ENCODE measurements at places on chromosomes 12 and 14.

DNA sequence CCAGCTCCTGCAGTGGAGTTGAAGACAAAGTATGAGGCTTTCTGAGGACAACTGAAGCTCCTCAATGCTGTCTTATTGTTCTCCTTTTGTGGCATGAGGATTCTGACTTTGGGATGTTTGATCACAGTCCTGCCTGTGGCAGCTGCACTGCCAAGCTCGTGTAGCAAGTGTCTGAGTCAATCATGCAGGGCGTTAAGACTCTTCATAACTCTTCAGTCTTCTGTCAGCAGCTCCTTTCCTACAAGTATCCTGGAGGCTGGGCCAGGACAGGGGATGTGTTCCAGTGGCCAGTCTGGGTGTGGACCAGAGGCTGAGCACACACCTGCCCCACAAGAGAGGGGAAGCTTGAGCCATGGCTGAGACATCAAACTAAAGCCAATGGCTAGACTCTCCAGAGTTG, 94.3 kb downstream of the PELI2 start:
- no peaks in the 10 kb centered on the region for H3K27me3 ChIP-seq
- no peak for DNase-seq
- no peak overlapping the region for H3K4me3 ChIP-seq
- no peaks in the 10 kb centered on the region for H3K4me1 ChIP-seq

GRCh38 chr14:62003701-62004100, 241.5 kb downstream of the SNAPC1 start:
- H3K27me3 ChIP-seq = no peaks in the 10 kb centered on the region
- no peaks in the 10 kb centered on the region for H3K36me3 ChIP-seq
- no peak overlapping the region for H3K4me3 ChIP-seq
- no peak overlapping the region for H3K27ac ChIP-seq
- DNase-seq = no peak

GRCh38 chr14:95496690-95497259, 19.7 kb downstream of the SYNE3 start:
- H3K36me3 ChIP-seq = peaks cover 17% of the 10 kb centered on the region
- no peak overlapping the region for H3K4me3 ChIP-seq
- H3K27ac ChIP-seq = no peak overlapping the region
- peaks cover 29% of the 10 kb centered on the region for H3K4me1 ChIP-seq

DNA sequence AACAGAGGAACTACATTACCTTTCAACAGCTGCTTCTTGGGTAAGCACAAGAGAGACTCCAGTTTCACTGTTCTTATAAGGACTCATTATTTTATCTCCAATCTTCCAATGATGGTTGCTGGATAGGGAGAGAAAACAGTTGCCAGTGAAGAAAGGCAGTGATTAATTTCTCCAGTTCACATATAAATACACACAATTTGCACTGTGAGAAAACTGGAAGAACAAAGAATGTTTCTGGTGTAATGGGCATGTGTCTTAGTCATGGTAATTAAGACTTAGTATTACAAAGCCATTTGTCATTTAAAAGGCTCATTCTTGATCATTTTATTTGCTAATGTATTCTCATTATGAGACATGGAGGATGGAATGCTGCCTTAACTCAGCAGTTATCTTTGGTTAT, 78.0 kb upstream of the FAR2 start:
- H3K27ac ChIP-seq = no peak overlapping the region
- H3K4me1 ChIP-seq = no peaks in the 10 kb centered on the region
- no peak for DNase-seq
- no peak overlapping the region for H3K4me3 ChIP-seq
- no peaks in the 10 kb centered on the region for H3K36me3 ChIP-seq
- H3K27me3 ChIP-seq = no peaks in the 10 kb centered on the region

DNA sequence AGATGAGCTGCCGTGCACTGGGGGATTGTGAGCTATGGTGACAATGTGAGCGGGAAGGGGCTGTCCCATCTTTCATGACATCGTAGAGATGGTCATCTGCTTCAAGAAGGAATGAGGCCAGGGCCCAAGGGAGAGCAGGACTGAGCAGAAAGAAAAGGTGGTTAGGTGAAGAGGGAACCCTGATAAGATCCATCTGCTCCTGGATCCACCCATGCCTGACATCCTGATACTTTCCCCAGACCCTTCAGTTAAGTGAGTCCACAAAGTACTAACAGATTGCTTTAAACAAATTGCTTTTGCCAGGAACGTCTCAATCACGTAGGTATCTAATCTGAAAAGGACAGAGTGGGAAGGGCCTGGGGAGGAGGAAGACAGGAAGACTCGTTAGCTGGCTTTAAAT, 25.4 kb upstream of the DLK1 start:
- H3K4me3 ChIP-seq = no peak overlapping the region
- DNase-seq = no peak
- no peaks in the 10 kb centered on the region for H3K4me1 ChIP-seq
- no peaks in the 10 kb centered on the region for H3K36me3 ChIP-seq
- no peaks in the 10 kb centered on the region for H3K27me3 ChIP-seq
- no peak overlapping the region for H3K27ac ChIP-seq

- no peak overlapping the region for H3K4me3 ChIP-seq
- no peaks in the 10 kb centered on the region for H3K36me3 ChIP-seq
- no peaks in the 10 kb centered on the region for H3K27me3 ChIP-seq
Measured at GRCh38 chr12:16174282-16174681, 103.2 kb downstream of the SLC15A5 start.

DNA sequence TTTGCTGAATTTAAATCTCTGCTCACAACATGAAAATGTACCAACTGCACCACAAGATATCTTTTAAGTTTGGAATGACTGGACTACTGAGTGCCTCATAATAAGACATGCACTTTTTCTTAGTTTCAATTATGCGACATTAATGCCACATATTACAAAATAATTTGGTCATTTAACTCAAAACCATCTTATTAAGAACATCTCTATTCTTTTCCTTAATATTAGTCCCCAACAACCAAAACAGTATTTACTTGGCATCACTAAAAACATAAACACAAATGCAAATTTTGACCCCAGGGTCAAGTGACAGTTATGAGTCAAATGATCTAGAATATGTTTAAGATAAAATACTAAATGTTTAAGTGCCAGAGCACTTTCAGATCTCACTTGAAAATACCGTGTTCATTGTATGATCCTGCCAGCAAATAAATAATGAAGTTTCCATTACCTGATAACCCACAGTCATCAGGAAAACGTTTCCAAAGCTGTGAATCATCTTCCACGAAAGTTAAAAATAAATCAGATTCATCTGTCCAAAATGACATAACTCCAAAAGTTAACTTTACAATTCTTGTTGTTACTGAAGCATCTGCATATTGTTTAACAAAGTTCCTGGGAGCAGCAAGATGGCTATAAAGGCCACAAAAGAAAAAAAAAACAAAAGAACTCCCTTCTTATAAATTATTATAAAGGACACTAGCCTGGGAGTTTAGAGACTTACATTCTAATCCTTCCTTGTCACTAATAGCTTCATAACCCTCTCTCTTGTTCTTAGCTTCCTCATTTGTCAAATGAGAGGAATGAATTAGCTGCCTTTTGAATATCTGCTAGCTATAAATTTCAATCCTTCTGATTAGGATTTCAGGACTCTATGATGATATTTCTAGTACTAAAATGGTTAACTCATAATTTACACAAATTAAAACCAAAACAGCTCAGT, 30.5 kb upstream of the AP4S1 start:
- H3K27me3 ChIP-seq = no peaks in the 10 kb centered on the region
- H3K4me1 ChIP-seq = peaks cover under 1% of the 10 kb centered on the region
- H3K36me3 ChIP-seq = peaks cover 4% of the 10 kb centered on the region
- no peak overlapping the region for H3K4me3 ChIP-seq
- H3K27ac ChIP-seq = no peak overlapping the region

- DNase-seq = no peak
- no peaks in the 10 kb centered on the region for H3K36me3 ChIP-seq
- no peak overlapping the region for H3K4me3 ChIP-seq
- H3K27me3 ChIP-seq = no peaks in the 10 kb centered on the region
Measured at GRCh38 chr14:93105362-93105761, 10.4 kb downstream of the ITPK1 start.

DNA sequence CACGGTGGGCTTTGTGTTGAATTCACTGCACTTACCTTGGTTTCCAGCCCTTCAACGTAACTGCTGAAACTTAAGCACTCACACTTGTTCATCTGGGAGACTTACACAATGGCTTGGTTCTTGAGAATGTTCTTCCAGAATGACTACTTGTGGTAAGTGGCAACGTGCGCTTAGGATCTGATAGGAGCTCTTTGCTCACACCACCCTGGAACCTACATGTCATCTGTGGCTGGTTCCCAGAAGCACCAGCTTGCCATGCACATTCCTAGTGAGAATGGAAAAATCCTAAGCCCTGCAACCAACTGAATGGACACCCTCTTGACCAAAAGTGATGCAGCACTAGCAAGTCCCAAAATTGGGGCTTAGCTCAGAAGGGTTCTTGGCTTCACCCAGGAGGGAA, 59.0 kb upstream of the FAM181A start:
- H3K4me1 ChIP-seq = no peaks in the 10 kb centered on the region
- no peaks in the 10 kb centered on the region for H3K36me3 ChIP-seq
- no peak for DNase-seq
- no peak overlapping the region for H3K4me3 ChIP-seq
- no peaks in the 10 kb centered on the region for H3K27me3 ChIP-seq

GRCh38 chr14:102295270-102295669, 9.7 kb downstream of the MOK start:
- H3K27ac ChIP-seq = no peak overlapping the region
- no peak for DNase-seq
- H3K4me3 ChIP-seq = no peak overlapping the region
- no peaks in the 10 kb centered on the region for H3K27me3 ChIP-seq
- H3K4me1 ChIP-seq = no peaks in the 10 kb centered on the region
- H3K36me3 ChIP-seq = no peaks in the 10 kb centered on the region

DNA sequence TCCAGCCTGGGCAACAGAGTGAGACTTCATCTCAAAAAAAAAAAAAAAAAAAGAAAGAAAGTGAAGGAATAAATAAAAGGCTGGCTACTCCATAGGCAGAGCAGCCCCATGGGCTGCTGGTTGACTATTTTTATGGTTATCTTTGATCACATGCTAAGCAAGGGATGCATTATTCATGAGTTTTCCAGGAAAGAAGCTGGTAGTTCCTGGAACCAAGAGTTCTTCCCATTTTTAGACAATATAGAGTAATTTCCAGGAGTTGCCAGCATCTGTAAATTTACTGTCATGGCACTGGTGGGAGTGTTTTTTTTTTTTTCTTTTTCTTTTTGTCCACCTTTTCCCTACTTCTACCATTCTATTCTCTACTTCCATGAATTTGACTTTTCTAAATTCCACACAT, 24.2 kb downstream of the FGD4 start:
- H3K4me1 ChIP-seq = no peaks in the 10 kb centered on the region
- no peak for DNase-seq
- H3K36me3 ChIP-seq = no peaks in the 10 kb centered on the region

DNA sequence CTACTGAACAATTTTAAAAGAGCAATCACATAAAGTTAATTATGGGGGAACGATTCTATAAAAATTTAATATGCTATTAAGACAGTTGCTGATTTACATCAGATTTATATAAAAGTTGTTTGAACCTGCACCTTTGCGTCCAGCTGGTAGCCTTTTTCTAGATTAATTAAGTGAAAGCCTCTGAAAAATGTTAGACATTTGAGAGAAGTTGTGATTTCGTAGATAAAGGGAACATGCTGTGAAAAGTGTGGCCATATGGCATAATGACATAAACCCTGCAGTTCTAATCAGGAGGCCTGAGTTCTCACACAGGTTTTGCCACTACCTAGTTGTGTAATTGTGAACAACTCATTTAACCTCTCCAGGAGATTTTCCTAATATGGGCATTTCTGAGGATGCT, 187.2 kb downstream of the TMTC2 start:
- H3K4me1 ChIP-seq = no peaks in the 10 kb centered on the region
- no peak overlapping the region for H3K4me3 ChIP-seq

DNA sequence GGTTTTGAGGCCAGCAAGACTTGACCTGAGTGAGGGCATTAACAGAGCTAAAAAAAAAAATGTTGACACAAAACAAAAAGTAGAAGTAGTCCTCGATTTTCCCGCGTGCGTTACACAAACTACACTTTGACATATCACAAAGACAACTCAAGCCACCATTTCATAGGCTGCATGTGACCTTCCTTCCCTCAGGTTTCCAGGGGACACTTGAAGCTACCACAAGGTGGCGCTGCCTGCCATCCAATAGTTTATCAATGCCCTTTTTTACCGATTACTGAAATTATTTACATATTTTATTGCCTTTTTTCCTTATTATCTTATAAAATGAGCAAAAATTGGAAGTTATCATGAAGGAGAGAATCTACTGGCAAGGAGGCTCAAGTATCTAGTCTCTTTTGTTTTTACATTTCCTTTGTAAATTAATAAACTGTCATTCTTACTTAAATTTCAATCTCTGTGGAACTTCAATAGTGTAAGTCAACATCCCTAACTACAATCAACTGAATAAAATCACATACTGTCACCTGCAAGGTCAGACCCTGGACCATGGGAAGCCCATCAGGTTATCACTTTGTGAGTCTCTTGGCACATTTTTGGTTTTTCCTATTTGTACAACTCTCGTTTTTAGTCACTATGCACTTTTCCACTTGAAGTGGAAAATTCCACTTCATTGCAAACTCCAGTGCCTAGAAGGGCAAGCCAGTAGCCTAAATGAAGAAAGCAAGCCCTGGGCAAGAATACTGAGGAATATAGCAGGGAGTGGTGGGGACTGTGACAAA, 84.6 kb upstream of the CPSF6 start:
- H3K4me1 ChIP-seq = peaks cover 3% of the 10 kb centered on the region
- DNase-seq = peak; percentile 44
- no peaks in the 10 kb centered on the region for H3K27me3 ChIP-seq
- no peaks in the 10 kb centered on the region for H3K36me3 ChIP-seq
- no peak overlapping the region for H3K27ac ChIP-seq
